ENCODE measurements at places on chromosomes 16 and 17.

DNA sequence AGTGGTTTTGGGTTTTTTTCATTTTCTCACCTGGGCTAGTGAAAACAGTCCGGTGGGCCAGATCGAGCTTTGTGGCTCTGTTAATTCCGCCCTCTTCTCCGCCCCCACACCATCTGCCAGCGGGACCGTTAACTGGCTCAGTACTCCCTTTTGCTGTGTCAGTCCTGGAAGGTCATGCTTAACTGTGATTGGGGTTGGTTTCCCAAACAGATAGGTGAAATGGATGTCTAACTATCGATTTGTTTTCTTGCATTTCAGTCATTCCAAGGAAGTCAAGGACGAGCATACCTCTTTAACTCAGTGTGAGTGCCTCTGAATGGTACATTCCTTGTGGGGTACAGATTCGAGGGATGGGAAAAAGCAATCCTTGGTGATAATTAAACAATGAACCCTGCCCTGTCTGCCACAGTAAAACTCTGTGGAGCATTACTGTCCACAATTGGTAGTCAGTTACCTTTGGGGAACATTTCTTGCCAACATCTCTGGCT, 56.7 kb downstream of the YPEL2 start:
- DNase-seq = no peak

DNA sequence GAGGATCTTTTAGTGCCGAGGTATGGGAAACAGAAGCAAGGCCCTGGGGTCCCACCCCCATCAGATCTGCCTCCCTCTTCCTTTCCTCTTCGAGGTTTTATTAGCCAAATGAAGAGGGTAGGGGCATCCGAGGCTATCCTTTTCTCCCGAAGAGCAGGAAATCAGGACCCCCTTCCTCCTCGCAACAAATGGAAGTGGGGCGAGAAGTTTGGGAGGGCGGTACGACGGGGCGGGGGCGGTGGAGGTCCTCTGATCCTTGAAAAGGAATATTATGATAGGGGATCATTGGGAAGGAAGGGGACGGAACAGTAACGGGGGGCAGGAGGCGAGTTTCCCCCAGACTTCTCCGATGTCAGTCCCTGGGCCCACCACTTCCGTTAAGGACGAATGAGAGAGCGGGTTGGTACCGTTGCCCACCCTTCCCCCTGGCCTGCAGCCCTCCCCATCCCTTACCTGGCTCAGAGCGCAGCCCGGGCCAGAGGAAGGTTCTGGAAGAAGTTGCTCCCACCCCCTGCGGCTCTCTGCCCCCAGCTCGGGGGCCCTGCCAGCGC, 309 bp downstream of the FOXJ1 start:
- DNase-seq = no peak

GRCh38 chr17:57234061-57234738, 22.1 kb upstream of the MSI2 start:
- no peak for DNase-seq

- no peak for DNase-seq
These were observed 10.1 kb upstream of the ZFPM1 start for GRCh38 chr16:88442727-88443576.

DNA sequence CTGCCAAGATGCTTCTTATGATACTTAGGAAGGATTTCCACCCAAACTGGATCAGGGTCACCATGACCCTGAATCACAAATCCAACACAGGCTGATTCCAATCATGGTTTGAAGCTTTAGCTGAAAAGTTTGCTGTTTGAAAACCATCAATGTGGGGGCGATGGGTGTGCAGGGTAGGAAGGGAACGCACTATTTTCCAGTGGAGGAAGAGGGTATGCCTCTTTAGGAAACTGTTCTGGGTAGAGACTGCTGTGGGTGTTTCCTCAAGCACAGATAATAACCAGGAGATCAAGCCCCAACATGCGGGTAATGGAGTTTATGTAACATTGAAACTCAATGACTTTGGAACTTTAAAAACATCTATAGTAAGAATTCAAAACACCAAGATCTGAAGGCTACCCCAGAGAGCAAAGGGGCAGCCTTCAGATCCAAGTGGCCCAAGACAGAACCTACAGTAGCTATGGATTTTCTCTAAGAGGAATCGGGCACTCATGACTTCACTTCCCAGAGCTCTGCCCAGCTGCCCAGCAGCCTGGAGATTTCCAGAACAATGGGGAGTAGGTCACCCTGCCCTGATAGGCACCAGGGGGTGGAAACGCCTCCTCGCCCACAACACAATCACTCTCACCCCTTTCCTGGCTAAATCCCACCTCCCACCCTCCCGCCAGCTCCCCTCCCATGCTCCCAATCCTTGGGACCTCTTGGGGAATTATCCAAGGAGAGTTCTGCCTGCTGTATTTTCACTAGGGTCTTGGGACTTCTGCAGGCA, 22.8 kb downstream of the TRIM25 start:
- no peak for DNase-seq

GRCh38 chr17:30363715-30364202, 15.0 kb upstream of the CPD start:
- no peak for DNase-seq

DNA sequence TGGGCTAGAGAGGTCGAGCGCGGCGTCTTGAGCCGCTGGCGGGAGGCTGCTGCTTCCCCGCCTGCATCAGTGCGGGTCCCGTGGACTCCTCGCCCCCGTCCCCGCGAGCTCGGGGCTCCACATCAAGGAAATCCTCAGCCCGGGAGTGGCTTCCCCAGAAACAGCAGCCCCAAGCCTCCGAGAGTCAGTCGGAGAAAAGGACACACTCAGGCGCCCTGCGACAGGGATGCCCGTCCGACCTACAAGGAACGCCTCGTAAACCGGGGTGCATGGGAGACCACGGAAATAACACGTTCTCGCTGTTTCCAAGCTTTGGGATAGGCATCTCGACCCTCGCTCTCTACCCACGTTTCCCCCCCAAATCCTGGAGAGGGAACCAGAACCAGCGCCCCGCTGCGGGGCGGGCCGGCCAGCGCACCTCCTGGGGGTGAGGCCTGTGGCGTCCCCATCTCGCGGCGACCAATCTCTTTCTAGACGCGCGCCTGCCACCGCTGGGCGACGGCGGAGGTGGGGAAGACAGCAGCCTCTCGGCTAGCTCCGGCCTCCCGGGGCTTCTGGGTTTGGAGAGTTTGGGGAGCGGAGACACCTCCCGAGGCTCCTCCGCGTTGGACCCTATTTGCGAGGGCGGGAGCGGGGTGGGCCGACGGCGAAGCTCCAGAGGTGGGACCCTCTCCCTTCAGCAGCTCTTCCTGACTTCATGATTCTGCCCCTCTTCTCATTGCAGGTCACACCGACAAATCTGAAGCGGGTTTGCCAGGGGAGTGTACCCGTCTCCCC, 759 bp upstream of the TP53I13 start:
- no peak for DNase-seq

Data from cortex of kidney (tissue), 1 donor.